ENCODE measurements at places on chromosomes 7 and 10. TPM values are rescaled to one million over a fixed set of nuclear protein-coding genes. Genes with fewer than 3 reads are reported as not detected.

DNA sequence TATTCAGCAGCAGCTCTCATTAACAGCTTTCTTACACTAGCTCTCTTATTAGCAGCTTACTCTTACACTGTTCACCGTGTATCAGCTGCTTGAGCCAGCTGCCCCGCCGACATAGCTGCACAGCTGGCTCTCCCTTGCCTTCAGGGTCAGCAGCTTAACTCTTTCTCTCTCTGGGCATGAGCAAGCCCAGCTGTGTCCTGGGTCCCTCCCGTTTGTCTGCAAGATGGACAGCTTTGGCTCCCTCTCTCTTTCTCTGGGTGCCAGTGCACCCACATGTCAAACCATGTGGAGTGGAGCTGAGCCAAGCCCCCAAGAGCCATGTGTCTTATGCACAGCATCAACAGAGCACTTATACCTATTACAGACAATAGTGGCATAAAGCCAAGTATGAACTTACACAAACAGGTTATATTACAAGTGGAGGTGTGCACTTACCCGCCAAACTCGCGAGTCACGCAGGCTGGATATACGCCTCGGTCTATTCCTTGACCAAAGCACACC is 35.7 kb upstream of the MTPAP start:
- H3K4me3 ChIP-seq: no peak overlapping the region
- H3K27me3 ChIP-seq: no peaks in the 10 kb centered on the region
- H3K36me3 ChIP-seq: no peaks in the 10 kb centered on the region
- DNase-seq: no peak

DNA sequence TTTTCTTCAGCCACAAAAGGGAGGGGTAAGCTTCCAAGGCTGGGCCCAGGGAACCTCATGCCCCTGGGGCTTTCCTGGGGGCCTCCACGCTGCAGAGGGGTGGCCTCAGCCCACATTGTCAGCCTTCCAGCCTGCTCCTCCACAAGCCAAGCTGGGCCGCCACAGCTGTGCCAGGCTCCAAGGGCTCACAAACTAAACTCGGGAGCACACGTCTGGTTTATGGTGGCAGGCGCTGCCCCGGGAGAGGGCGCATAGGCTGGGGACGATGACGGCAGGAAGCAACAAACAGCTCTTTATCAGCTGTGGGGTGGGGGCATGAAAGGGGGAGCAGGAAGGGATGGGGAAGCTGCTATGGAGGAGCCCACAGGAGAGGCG is 6.3 kb upstream of the CDH23 start:
- DNase-seq: no peak
- no peak overlapping the region for H3K4me3 ChIP-seq
- H3K27me3 ChIP-seq: peaks cover 14% of the 10 kb centered on the region
- H3K4me1 ChIP-seq: no peaks in the 10 kb centered on the region

DNA sequence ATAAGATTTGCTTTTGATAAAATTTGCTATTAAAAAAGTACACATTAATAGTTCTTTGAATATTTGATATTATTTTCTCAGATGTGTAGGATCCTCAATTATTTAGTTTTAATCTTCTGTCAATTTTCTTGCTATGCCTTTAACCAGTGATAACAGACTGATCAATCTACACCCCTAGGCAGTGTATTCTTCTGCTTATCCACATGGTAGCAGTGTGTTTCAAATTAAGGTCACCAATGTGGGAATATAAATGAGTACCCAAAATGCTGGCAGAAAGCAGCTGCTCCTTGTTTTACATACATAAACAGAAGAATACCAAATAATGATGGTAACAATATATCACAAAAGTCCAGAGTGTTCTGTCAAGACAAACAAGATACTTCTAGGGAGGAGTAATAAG is 87.0 kb downstream of the SKAP2 start:
- no peaks in the 10 kb centered on the region for H3K27me3 ChIP-seq
- H3K36me3 ChIP-seq: no peaks in the 10 kb centered on the region
- DNase-seq: no peak
- no peak overlapping the region for H3K4me3 ChIP-seq

LIPF gene
- polyA plus RNA-seq: not detected

CLIP2 gene
- 0.94 TPM for polyA plus RNA-seq

BMS1 gene
- 16.6 TPM for polyA plus RNA-seq

C10orf71 gene
- polyA plus RNA-seq: not detected

PCBD1 gene
- polyA plus RNA-seq: 29.1 TPM

TAS2R41 gene
- polyA plus RNA-seq: not detected
